ENCODE measurements at places on chromosomes 3 and 15.

- DNase-seq: no peak
Observed at GRCh38 chr3:37050282-37050681, 57.0 kb downstream of the MLH1 start.

DNA sequence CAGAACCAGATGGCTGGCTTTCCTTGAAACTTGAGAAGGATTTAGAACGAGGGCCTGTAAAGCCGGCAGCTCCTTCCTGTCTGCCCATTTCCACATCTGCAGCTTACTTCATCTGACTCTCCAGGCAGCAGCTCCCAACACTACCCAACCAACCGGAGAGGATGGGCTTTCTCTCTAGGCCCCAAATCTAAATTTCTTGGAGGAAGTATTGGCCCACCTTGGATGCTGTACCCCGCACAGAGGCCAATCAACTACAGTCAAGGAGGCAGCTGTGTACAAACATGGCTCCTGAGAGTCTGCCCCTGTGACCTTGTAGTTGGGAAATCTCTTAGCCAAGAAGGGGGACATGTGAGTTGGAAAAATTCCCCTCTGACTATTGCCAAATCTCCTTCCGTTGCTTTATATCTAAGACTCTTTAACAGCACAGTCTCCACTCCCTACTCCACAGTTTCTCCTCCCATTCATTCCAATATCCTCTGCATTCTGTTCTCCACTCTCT is 8.0 kb upstream of the ACAP2 start:
- DNase-seq: peak; percentile 41

- no peak for DNase-seq
Observed at GRCh38 chr3:126370055-126370454, 12.8 kb upstream of the KLF15 start.

- DNase-seq: no peak
Observed at GRCh38 chr3:171455603-171456550, 4.3 kb downstream of the TNIK start.

- DNase-seq: no peak
Observed at GRCh38 chr3:178367817-178368617, 168.2 kb upstream of the KCNMB2 start.

- DNase-seq: no peak
Observed at GRCh38 chr3:148211725-148212124, 486.0 kb upstream of the AGTR1 start.

All from smooth muscle cell of the brain vasculature (primary cell).